Mesendoderm (in vitro differentiated cells): ENCODE measurements at places on chromosomes 16 and 17.

DNA sequence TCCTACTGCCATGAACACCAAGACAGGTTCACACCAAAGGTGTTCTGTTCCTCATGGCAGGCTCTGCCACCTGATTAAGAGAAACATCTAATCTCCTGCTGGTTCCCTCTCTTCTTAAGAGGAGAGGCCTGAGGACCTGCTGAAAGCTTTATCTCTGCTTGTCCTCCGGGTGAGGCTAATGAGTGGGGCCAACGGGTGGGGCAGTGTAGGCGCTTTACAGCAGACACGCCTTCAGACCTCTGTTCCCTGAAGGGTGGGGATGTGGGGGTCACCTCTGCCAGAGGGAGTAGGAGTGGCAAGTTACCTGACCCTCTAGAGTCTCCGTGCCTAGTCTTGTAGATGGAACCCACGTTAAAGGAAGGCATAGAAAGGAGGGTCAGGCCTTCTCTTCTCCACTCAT lies 4.2 kb upstream of the MRM1 start:
- DNase-seq = no peak

- no peak for DNase-seq
These were observed 1714.6 kb downstream of the TP53TG3F start for GRCh38 chr16:35174016-35174415.

- no peak for DNase-seq
These were observed 32.3 kb downstream of the PEMT start for GRCh38 chr17:17559164-17559563.

- peak; percentile 10 for DNase-seq
These were observed 84.5 kb downstream of the SOX9 start for GRCh38 chr17:72205357-72205756.

DNA sequence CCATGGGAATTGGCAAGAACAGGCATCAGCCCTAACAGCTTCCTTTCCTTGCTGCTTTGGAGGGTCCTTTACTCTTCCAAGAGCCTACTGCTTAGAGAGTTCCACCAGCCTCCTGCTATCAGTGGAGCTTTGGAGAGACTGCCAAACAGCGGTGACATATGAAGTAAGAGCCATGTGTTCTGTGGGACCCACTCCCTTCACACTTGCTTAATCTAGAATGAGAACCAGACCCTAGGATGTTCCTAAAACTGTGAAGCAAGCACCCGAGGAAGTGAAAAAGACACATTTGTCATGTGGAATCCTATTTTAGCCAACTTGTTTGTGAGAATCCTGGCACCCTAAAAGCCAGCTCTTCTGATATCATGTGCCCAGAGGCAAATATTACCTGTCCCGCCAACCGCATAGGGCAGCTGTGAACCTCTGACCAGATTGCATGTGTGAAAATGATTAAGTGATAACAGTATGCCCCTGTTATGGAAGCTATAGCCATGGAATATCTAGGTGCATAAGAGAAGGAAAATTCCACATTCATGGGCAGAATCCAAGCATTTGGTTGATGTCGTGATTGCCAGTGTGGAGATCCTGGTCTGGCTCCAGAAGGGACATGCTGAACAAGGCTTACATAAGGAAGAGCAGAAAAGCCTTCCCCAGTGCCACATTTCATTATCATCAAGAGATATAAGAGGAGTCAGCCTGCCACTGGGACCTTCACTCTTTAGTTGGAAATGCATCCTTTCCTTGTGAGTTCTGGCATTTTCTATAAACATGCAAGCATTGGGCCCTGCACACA lies 18.7 kb downstream of the RCVRN start:
- no peak for DNase-seq

DNA sequence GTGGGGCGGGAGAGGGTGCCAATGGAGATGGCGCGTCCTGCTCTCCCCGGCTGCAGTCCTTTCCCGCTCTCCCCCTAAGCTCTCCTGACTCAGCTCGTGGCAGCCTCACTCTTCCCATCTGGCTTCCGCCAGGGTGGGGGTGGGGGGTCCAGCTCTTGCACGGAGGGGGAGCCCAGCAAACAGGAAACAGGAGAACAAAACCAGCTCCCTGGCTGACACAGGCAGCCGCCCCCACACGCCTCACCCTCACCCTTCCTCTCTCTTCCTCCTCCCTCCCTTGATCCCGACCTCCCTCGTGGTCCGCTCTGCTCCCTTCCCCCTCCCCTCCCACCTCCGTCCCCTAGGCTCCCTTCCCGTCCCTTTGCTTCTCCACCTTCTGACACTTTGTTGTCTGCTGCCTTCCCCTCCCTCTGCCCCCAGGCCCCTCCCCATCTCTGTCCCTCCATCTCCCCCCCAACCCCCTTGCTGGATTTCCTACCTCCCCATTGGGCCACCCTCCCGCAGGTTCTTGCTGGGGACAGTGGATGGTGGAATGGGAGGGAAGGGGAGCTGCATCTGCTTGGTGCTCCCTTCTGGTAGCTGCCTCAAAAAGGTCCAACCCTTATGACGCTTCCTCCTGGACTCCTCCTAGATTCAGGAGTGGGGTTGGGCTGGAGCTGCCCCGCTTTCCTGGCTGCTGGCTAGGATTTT lies 23.7 kb downstream of the ARHGAP23 start:
- peak; percentile 97 for DNase-seq

GRCh38 chr17:48601539-48602425 lies 3.0 kb downstream of the HOXB6 start:
- DNase-seq = no peak

DNA sequence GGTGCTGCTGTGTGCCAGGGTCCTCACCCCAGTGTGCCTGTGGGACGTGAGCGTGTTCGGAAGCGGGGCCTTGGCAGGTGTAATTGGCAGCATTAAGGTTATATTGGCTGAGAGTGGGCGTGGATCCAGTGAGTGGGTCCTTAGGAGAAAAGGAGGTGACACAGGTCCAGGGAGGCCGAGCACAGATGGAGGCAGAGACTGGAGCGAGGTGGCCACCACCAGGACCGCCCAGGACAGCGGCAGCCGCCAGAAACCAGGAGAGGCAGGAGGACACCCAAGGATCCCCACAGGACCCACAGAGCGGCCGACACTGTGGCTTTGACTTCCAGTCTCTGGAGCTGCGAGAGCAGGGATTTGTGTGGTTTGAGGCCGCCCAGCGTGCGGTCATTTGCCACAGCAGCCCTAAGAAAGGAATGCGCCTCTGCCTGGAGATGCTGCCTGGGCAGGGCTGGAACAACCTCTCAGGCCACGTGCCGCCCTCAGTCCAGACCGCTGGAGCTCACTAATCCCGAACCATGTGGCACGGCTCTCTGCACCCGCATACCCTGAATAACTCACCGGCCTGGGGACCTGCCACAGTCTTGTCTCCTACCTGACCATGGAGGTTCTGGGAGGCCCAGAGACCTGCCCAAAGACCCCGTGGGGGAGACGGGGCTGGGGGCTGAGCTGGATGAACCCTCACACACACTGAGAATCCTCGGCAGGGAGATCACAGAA lies 45.4 kb downstream of the SOX8 start:
- DNase-seq = no peak

GRCh38 chr17:3005696-3006095 lies 57.7 kb downstream of the OR1D5 start:
- no peak for DNase-seq
